ENCODE measurements at places on chromosomes 5 and 9.
A peak's percentile ranks its signal among the peaks of the same experiment; 100 is the strongest.

DNA sequence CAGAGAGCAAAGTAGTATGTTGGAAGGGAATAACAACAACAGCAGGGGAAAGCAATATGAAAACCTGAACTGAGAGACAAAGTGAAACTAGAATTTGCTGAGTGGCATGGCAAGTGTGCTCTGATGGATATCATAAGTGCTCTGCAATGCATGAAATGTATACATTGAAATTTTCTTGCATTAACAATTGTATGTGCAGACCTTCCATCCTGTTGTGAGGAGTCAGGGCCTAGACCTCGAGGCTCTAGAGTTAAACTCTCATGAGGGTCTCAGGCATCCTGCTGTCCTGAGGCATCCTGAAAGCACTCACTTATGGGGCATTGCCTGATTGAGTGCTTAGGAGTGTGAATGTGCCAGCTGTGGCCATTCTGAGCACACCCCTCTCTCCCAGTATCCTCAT lies 1.1 kb downstream of the ECM2 start:
- peak; percentile 54 for DNase-seq

- peak; percentile 96 for DNase-seq
Observed at GRCh38 chr9:7546261-7546660, 253.3 kb downstream of the DMAC1 start.

DNA sequence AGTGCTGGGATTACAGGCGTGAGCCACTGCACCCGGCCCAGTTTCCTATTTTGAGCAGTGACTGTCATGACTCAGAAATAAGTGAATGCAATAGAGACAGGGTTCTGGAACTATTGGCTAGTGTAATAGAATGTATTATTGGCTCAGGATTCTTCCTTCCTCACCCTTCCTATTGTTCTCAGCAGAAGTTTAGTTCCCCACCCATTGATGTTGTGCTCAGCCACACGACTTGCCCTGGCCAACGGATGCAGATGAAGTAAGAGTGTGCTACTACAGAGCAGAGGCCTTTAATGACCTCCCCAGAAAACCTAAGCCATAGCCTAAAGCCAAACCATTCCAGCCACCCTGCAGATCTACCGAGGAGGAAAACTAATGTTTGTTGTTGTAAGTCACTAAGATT lies 287.9 kb downstream of the AGTPBP1 start:
- no peak for DNase-seq

- DNase-seq: no peak
Observed at GRCh38 chr9:117253261-117253660, 161.6 kb downstream of the ASTN2 start.

GRCh38 chr9:113184539-113184938 lies 33.7 kb downstream of the SLC31A2 start:
- no peak for DNase-seq

All from OCI-M1 (cell line).